Stimulated activated CD8-positive, alpha-beta memory T cell treated with anti-CD3 and anti-CD28 coated beads, Interleukin-7, amount 100 ng/mL, for 4 hours (primary cell): ENCODE measurements at places on chromosomes 3 and 15.

- no peak for DNase-seq
Measured at GRCh38 chr15:98790270-98790669, 141.9 kb downstream of the IGF1R start.

GRCh38 chr15:60223176-60223575 is 174.6 kb downstream of the ANXA2 start:
- no peak for DNase-seq

DNA sequence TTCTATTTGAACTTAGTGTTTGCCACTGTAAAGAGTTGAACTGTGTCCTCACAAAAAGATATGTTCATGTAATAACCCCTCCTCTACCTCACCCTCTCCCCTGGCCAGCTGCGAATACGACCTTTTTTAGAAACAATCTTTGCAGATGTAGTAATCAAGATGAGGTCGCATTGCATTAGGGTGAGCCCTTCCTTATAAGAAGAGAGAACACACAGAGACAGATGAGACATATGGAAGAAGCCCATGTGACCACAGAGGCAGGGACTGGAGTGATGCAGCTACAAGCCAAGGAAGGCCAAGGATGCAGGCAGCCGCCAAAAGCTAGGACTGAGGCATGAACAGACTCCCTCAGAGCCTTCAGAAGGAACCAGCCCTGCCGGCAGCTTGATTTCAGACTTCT is 27.6 kb downstream of the GPR176 start:
- DNase-seq, result no peak

- no peak for DNase-seq
Measured at GRCh38 chr3:131361464-131362421, 19.8 kb upstream of the NUDT16 start.

- no peak for DNase-seq
Measured at GRCh38 chr15:58506783-58507668, 75.2 kb downstream of the LIPC start.

DNA sequence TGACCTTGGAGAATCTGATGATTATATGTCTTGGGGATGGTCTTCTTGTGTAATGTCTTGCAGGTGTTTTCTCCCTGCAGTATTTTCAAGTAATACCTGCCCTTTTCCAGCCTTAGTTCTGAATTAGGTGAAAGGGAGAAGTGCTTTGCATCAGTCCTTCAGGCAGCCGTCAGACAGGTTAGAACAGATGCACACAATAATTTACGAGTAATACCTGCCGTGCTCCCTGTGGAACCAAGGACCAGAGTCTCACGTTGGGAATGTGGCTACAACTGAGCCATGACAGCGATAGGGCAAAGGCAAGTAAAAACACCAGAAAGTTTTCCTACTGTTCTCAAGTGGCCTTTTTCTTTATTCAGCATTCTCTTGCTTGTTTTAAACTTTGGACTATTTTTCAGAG is 69.1 kb downstream of the CHCHD6 start:
- no peak for DNase-seq

GRCh38 chr15:38391191-38391590 is 62.7 kb upstream of the FAM98B start:
- DNase-seq, result no peak

- DNase-seq, result no peak
Measured at GRCh38 chr3:141050576-141051442, at the start of gene SPSB4. SPSB4 (plus strand) TSS chr3:141051347; CDS start chr3:141066105, 14,758 bp downstream.

DNA sequence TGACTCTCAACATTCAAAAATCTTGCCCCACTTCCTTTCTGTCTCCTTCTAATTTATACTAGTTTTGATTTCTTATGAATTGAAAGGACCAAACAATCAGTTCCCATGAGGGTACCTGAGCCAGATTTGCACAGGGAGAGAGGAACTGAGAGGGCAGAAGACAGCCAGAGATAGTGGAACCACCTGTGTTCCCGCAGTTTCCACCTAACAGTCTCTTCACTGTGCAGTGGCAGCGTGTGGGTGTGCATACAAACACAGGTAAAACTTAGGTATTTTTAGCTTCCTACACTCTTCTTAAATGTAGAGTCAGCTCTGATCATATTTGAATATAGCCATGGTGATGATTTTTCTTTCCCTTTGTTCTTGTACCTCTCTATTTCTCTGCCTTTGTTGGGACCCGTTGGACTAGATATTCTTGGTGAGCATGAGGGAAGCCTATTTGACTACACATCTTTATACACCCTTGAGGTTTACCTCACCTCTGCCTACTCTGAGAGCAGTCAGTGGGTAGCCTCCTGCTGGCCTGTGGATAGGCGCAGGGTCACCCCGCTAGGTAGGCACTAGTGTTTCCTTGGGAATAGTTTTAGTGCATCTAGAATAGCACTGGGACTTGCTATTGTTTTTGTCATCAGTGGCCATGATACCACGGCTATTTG is 58.8 kb downstream of the MAP3K13 start:
- no peak for DNase-seq

- no peak for DNase-seq
Measured at GRCh38 chr15:79523266-79523665, 91.1 kb downstream of the MINAR1 start.

GRCh38 chr3:9507586-9508578 is 45.7 kb downstream of the LHFPL4 start:
- no peak for DNase-seq

GRCh38 chr15:45084163-45084562 is 29.8 kb downstream of the DUOX2 start:
- no peak for DNase-seq

DNA sequence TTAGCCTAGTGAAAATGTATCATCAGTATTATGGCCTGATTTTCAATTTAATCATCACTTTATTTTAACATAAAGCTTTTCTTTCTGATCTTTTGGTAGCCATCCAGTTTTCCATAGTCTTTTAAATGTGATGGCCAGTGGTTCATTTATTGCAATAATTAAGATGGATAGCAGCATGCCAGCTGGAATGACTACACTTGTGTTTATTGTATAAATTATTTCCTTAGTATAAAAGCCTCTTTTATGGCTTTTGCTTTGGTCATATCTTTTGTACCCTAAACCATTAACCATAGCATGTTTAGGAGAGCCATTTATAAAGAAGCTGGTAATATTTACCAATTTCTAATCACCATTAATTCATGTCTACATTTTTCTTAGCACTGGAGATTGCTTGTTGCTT is 31.7 kb downstream of the ALCAM start:
- DNase-seq, result no peak

DNA sequence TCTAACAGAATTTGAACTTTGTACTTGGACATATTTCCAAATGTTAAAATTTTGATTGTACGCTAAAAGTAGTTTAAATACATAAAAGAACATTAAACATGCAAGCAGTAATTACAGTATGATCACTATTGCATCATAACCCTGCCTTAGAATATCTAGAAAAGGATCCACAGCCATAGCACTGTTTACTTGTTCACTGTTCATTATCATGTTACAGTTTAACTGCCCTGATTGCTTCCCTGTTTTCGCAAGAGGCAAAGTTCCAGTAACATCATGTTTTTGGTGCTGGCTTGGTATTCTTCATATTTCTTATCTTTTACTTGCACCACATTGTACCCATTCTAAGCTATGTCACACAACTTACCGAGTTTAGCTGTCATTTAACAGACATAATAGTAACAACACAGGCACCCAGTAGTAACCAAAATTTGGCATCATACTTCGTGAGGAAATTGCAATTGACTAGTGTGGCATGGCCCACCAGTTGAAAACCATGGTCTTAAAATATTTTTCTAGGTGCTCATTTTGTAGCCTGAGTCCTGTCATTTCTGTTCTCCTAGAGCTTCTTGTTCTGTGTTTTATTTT is 13.3 kb upstream of the TMEM87A start:
- DNase-seq, result no peak

GRCh38 chr15:71449956-71450355 is 334.7 kb downstream of the THSD4 start:
- DNase-seq, result no peak

DNA sequence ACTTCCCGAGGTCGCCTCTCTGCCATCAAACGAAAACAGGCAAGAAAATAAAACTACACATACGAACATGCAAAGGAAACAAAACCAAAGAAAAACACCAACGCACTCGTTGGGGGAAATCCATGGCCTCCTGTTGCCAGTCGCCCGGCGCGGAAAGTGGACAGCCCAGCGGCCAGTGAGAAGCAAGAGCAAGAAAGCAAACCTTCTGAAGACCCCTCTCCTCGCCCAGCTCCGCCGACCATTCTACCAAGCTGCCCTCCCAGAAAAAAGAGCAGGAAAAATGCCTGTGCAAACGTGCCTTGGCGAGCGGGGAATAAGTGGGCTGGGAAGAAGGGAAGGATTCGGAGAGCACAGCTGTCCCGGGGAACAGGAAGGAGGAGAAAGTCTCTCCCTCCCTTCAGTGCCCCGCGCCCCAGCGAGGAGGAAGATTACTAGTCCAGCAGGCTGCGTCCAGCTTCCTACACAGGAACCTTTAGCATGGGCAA is 802 bp upstream of the NECTIN3 start:
- no peak for DNase-seq

GRCh38 chr15:32872621-32873283 is 154.9 kb downstream of the GREM1 start:
- no peak for DNase-seq

DNA sequence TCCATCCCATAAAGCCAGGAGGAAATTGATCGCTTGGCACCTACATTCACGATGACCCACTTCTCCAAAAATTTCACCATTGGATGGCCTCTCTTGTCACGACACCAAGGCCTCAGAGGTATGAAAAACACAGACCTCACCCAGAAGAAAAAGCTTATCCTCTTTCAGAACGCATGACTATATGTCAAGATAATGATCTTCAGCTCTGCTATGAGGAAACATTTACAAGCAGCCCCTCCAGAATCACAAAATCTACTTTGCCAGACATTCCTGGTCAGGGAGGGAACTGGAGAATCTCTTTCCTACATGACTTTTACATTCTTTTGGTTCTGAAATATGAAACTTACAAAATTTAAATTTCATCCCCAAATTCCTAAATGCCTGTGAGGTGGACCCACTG is 122.7 kb downstream of the WNT5A start:
- no peak for DNase-seq

GRCh38 chr3:87422333-87422732 is 145.9 kb upstream of the POU1F1 start:
- DNase-seq, result no peak

DNA sequence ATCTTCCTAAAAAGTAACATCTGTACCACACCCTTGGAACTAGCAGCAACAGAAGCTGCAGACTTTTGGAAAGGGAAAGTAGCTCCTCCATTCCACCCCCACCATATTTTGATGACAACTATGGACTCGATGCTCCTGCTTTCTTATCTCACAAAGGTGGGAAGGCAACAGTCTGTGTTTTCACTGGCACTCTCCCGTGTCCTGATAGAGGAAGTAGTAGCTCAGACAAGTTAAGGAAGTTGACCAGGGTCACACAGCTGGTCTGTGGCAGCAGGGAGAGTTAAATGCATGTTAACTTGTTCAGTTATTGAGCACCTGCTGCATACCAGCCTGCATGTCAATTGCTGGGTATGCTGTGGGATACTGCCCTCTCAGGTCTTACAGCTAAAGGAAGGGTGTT is 33.1 kb downstream of the BHLHE40 start:
- no peak for DNase-seq

DNA sequence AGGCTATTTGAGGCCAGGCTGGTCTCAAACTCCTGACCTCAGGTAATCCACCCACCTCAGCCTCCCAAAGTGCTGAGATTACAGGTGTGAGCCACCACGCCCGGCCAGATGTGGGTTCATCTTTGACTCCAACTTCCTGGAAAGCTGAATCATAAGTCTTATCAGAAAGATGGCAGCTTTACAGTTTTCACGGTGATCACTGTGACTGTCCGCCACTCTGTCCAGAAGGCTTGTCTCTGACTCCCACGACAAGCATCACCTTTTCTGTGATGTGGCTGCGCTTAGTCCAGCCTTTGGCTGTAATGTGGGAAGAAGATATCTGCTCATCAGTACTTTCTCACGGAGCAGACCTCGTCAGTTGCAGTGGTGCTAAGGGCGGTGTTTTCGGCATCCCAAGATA is 527.7 kb downstream of the GABRG3 start:
- DNase-seq, result no peak

- DNase-seq, result no peak
Measured at GRCh38 chr15:51180011-51180410, 85.3 kb upstream of the TNFAIP8L3 start.

- DNase-seq, result no peak
Measured at GRCh38 chr15:51223771-51224229, 114.6 kb downstream of the CYP19A1 start.

DNA sequence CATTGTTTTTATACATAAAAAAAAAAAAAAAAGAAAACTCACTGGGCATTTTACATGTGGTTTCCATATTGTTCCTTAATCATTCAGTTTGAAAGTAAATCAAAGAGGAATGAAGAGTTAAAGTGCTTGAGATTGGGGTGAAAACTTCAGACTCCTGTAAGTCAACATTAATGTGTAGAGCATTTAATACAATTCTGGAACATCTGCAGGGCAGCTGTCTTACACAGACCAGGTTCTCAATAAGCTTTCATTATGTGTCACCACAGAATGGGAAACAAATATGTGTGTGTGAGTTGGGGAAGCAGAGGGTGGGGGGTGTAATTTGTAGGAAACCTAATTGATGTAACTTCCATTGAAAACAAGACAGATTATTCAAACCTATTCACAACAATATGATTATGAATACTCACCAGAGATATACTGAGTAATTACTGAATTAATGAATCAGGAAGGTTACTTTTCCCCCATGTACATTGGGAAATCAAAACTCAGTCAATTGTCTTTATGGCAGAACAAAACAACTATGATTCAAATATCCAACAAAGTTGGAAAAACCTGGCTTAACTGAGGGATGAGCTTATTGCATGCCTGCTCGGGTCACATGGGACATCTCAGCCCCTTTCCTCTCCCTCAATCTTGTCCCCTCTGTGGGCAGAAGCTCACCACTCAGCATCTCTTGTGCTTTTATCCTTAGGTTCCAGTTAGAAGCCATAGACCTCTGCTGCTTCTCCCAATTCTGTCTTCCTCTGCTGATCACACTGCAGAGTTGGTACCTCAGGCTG is 281.2 kb upstream of the THBS1 start:
- DNase-seq, result no peak

DNA sequence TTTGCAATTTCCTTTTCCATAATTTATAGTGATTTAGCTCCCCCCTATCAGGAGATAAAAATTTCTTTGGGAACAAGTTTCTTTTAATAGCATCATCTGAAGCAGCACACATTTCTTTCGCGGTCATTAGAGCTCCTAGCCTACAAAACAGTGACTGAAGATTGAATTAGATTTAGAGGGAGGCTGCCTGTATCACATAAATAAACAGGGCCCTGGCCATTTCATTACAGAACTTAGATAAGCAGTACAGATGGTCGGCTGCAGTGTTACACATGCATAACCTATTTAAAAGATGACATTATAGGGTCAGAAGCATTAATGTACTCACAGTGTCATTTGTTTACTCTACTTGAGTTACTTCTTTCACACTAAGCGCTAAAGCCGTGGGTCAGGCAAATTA is 81.4 kb upstream of the SLC25A26 start:
- DNase-seq, result no peak

- DNase-seq, result no peak
Measured at GRCh38 chr3:9124730-9125129, 124.7 kb downstream of the SRGAP3 start.
